Right renal pelvis (tissue), 4 donors: ENCODE measurements at places on chromosomes 6 and 20. TPM values are rescaled to one million over a fixed set of nuclear protein-coding genes. Genes with fewer than 3 reads are reported as not detected.

DNA sequence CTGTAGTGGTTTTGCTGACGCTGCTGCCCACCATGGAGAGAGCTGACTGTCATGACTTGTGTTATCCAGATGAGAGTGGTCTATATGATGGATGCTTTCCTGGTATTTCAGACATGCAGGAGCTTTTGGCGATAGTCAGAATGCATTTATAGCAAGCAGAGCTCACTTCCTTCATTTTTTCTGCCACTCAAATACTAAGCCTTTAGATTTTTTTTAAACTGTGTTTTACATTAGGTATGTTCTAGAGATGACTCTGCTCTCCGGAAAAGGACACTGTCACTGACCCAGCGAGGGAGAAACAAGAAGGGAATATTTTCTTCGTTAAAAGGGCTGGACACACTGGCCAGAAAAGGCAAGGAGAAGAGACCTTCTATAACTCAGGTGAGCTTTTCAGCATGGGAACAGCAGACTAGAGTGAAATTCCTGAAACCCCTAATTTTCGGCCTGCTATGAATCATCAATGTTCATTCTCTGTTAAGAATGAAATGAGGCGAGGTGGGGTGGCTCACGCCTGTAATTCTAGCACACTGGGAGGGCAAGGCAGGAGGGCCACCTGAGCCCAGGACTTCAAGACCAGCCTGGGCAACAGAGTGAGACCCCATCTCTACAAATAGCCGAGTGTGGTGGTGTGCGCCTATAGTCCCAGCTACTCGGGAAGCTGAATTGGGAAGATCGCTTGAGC lies 98.6 kb upstream of the CLDN20 start:
- no peak for DNase-seq

- no peak for DNase-seq
These were observed 18.7 kb downstream of the CRISP1 start for GRCh38 chr6:49847673-49848072.

GRCh38 chr20:61252601-61253263 lies 671 bp downstream of the CDH4 start:
- DNase-seq = no peak

CPXM1 gene
- 278 TPM for polyA plus RNA-seq

PCSK2 gene
- polyA plus RNA-seq = 0.87 TPM
